ENCODE measurements at places on chromosomes 2 and 18.

GRCh38 chr2:160747501-160748170 is 254.0 kb upstream of the RBMS1 start:
- DNase-seq = no peak

DNA sequence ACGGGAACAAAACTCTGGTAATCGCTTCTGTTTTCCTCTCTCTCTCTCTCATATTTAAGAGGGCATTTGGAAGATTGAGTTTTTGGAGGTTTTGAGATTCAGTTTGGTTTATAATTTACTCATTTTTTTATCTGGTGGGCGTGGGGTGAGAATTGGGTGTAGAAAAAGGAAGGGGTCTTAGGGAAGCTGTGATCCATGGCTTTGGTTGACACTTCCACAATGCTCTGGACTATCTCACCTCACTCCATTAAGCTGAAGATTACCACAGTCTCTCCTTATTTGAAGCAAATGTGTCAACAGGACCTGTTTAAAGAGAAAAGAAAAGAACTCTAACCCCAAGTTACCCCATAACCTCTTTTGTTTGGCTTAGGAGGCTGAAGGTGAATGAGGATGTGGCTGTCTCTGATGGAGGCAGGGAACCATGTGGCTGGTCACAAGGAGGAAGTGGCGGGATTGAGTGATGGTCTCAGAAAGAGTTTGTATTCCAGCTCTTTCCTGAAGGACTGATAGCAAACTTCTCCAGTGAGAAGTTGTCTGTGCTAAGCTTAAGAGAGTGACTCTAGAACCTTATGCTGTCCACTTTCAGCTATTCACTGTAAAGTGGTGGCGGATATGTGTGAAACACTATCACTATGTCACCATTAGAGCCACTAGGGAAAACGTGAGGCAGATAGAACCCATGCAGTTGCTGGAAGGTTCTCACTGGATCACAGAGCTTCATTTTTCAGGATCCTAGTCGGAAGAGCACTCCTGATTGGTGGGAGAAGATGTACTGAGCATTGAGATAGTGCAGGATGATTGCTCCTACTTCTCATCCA is 934 bp downstream of the ZNF804A start:
- DNase-seq = no peak

GRCh38 chr2:200781616-200782015 is 30.1 kb upstream of the BZW1 start:
- DNase-seq = no peak

- DNase-seq = no peak
These were observed 33.2 kb upstream of the RMND5A start for GRCh38 chr2:86686905-86687304.

GRCh38 chr2:203711399-203711798 is 5.0 kb downstream of the CD28 start:
- no peak for DNase-seq

- DNase-seq = no peak
These were observed 28.2 kb downstream of the GEMIN6 start for GRCh38 chr2:38806015-38806732.

GRCh38 chr2:68263632-68264031 is 11.3 kb upstream of the PPP3R1 start:
- peak; percentile 51 for DNase-seq

- DNase-seq = no peak
These were observed 1025.1 kb downstream of the LRP1B start for GRCh38 chr2:141105763-141106162.

GRCh38 chr2:109138449-109138848 is 9.4 kb downstream of the SH3RF3 start:
- no peak for DNase-seq

DNA sequence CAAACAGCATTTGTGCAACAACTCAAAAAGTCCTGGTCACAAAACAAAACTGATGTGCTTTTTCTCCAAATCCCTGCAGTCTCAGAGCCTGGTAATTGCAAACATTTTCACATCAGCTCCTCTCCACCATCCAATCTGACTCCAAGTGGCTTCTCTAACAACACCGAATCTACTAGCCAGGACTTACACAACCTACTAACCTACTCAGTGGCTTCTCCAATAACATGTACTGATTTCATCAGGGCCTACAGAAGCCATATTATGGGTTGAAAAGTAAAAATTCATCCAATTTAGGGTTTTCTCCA is 104.3 kb downstream of the COLEC12 start:
- DNase-seq = no peak

- no peak for DNase-seq
These were observed 34.6 kb downstream of the TGFBRAP1 start for GRCh38 chr2:105294844-105295481.

- DNase-seq = no peak
These were observed 18.8 kb upstream of the DTNB start for GRCh38 chr2:25692143-25692542.

DNA sequence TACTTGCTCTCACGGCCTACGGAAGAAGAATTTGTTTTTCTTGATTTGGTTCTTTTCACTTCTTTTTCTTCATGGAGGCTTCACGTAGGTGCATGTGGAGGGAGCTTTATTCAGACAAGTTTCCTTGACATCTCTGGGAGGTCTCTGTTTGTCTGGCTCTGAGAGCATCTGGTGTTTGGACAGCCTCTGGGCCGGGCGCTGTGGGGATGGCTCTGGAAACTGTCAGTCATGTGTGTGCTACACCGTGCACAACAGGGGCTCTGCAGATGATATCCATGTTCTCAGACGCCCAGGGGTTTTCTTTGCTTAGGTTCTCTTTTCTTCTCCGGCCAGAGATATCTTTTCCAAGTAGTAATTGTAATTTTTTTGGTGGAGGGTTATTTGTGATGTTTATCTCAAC is 130.7 kb downstream of the SH3RF3 start:
- no peak for DNase-seq

- DNase-seq = no peak
These were observed 787 bp upstream of the ADGRF3 start for GRCh38 chr2:26347286-26347865.

DNA sequence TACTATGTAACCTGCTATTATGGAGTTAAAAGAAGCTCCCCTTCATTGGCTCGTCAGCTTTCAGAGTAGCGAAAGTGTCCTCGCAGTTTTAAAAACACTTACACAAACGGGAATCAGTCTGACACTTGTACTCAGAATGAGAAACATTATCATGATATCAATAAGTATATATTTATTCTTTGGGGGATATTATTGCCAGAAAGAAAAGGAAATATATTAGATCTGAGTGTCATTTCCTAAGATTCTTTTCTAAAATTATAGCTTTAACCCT is 584.5 kb downstream of the ZEB2 start:
- no peak for DNase-seq

DNA sequence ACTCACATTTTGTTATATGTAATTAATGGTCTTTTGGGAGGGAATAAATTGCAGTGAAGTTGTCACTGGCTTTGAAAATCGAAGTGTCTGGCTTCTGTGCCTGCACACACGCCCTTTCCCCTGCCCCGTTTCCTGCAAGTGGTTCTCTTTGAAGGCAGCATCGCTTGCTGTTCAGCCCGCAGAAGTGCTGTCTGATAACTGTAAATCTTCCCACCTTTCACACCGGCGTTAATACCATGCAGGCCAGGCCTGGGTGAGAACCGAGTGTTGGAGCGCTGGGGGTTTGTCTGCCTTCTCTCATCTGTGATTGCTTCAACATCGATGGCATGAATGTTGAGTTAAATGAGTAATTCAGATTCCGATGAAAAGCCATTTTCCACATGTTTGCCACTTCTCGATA is 37.9 kb upstream of the RPL31 start:
- DNase-seq = no peak

GRCh38 chr2:28689771-28690170 is 61.9 kb upstream of the PPP1CB start:
- no peak for DNase-seq

DNA sequence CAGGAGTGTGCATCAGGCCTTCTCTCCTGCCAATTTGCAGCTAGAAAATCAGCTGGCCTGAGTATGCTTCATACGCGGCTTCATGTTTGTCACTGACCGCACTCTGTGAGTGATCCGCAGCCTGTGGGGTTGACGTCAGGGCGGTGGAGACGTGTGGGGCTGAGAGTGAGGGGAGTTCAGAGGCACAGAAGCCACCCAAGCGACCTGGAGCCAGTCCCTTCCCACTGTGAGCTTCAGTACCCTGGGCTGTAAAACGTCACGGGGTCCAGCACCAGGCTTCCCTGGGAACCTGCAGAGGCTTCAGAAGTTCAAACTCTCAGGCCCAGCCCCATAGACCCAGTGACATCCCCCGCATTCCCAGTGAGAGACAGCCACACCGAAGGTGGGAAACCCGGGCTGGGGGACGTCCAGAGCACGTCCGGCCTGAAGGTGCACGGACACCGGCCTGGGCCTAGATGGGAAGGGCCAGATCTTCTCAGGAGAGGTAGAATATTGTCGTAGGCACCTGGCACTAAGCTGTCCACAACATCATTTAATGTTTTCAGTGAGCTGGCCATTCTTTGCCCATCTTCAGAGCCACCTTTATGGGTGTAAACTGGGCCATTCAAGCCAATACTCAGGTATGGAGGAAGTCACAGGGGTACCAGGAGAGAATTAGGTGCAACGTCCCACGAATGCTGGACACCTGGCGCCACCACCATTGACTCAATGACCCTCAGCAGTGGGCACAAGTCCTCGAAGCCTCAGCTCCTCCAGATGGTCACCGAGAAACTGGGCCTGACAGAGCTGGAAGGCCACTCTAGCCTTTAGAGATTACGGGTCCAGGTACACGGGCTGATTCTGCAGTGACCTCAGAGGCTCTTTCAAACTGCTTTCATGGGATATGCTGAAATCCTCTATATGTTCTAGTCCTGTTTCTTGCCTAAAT is 235.6 kb upstream of the MYT1L start:
- no peak for DNase-seq

GRCh38 chr2:17398770-17399169 is 119.5 kb downstream of the RAD51AP2 start:
- DNase-seq = no peak

GRCh38 chr2:234905547-234906265 is 46.1 kb upstream of the SH3BP4 start:
- no peak for DNase-seq

GRCh38 chr18:59565957-59566356 is 131.3 kb downstream of the CCBE1 start:
- DNase-seq = no peak

Data from NCI-H1436 (cell line).